ENCODE measurements at places on chromosomes 16 and 17.
A peak's percentile ranks its signal among the peaks of the same experiment; 100 is the strongest.

GRCh38 chr16:2231016-2231931 lies 5.0 kb upstream of the DNASE1L2 start:
- DNase-seq = no peak

- DNase-seq = no peak
Measured at GRCh38 chr16:49112754-49113153, 168.9 kb downstream of the CBLN1 start.

DNA sequence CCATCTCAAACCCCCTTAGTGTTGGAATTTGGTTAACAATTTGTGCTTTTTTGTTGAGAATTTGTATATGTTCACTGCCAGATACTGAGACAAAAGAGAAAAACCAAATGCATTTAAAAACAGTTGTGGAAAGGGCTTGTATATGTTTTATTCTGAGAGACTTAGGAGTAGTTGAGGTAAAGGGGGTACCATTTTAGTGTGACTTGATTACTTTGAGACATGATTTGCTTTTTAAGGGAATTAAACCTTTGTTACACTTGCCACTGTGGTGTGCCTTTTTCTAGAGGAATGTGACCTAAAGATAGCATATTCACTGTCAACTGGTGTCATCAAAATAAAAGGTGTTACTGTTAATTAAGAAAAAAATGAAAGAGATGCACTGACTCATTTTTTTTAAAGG lies 4.5 kb downstream of the IGF2BP1 start:
- no peak for DNase-seq

DNA sequence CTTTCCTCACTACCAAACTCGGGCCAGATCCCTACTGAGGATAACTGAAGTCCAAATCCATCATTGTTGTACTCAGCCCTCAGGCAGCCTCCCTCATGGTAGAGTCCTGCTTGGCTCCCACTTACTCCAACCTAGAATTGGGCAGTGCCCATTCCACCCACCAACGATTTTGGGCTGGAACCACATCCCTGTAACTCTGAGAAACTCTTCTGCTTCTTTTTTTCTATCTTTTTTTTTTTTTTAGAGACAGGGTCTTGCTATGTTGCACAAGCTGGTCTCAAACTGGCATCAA lies 1.2 kb downstream of the PRR14 start:
- no peak for DNase-seq

DNA sequence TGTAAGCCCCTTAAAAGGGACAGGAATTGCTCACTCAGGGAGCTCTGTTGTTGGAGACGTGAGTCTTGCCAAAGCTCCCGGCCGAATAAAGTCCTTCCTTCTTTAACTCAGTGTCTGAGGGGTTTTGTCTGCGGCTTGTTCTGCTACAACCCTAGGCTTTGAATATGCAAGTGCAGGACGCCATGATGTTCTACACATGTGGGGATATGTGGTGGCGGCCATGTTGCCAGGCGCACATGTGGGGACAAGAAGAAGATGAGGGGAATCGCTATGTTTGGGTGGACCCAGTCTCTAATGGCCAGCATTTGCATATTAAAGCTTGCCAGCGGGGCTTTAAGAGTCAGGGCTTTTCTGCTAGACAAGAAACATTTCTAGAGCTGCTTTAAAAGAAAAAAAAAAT lies 96.8 kb upstream of the CA10 start:
- DNase-seq = no peak

DNA sequence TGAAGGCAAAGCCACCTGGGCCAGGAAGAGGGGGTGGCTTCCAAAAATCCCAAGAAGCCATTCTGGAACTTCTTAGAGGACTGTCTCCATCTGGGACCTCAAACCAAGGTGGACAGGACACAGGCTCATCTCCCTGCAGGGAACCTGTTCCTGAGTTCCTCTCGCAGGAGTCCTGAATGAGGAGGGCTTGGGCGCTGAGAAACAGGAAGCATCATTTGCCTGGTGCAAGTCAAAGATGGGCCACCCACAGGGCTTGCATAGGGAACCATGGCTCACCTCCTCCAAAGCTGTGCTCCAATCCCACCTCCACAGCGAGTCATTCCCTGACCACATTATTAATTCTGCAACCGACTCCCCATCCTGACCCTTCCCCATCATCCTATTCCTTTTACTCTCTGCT lies 55.0 kb upstream of the RPL38 start:
- DNase-seq = no peak

DNA sequence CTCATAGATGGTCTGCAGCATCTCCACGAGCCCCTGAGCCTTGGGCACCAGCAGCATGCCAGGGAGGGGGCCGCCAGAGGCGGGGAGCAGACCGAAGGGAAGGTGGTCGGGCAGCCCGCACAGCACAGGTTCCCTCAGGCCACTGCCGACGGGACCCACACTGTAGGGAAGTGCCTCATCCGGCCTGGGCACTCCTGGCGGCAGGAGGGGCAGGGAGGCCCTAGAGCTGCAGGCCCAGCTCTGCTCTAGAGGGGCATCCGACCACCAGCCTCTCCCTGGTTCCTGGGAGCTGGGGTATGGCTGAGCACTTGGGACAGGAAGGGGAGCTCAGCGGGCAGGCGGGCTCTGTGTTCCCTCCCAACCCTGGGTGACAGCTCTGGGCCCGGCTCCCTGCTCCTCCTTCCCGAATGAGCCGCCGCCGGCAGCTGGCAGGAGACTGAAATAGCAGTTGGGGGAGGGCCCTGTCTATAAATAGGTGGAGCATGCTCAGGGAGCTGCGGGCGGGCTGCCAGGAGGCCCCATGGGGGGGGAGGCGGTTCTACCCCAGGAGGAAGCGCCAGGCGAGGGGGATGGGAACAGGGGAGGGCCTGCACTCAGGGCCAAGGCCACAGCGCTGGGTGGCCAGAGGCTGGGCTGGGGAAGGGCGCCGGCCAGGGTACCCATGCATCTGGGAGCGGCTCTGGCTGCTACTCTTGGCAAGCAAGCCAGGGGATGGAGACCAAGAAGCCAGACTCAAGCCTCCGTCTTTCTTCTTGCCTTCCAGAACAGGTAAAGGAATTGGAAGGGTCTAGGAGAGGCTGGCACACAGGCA lies 12.4 kb downstream of the HDAC5 start:
- DNase-seq = peak; percentile 73

- no peak for DNase-seq
Measured at GRCh38 chr17:60091109-60091508, 12.4 kb upstream of the HEATR6 start.

GRCh38 chr17:30858556-30859250 lies 26.9 kb downstream of the ATAD5 start:
- DNase-seq = no peak

- DNase-seq = no peak
Measured at GRCh38 chr17:75876190-75876937, 2.0 kb downstream of the TRIM47 start.

DNA sequence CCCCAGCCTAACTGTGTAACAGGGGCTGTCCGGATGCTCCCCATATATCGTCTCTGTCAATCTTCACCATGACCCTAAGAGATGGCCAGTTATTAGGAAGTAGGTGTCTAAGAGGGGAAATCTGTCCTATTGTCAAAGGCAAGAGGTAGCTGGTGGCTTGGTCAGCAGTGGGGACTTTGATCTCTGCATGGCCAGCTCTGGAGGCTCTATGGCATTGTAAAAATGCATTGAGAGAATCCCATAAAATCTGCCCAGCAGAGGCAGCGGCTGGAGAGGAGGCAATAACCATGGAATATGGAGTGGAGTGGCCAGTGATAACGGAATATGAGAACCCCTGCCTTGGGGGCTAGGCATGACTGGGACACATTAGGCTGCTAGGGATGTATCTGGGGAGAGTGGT lies 88.8 kb downstream of the MRM1 start:
- no peak for DNase-seq

GRCh38 chr17:40554646-40555295 lies 10.5 kb downstream of the CCR7 start:
- DNase-seq = no peak

GRCh38 chr17:16425202-16425601 lies 9.8 kb downstream of the TRPV2 start:
- no peak for DNase-seq

DNA sequence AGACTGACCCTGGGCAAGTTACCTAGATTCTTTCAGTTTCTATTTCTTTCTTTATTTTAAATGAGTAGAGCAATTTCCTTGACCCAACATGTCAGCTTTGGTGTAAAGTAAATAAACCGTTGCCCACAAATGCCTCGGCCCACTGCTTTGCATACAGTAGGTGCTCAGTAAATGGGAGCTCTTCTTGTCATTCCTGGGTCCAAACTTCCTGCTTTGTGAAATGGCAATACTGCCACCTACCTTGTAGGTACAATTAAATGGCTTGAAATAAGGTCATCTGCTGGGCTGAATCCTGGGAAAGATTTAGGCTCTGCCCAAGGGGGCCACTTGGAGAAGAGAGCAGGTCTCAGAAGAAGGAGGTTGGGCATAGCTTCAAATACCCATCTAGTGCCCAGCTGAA lies 253.0 kb downstream of the HS3ST3B1 start:
- no peak for DNase-seq

GRCh38 chr17:66720027-66720426 lies 114.9 kb upstream of the CACNG5 start:
- DNase-seq = no peak

DNA sequence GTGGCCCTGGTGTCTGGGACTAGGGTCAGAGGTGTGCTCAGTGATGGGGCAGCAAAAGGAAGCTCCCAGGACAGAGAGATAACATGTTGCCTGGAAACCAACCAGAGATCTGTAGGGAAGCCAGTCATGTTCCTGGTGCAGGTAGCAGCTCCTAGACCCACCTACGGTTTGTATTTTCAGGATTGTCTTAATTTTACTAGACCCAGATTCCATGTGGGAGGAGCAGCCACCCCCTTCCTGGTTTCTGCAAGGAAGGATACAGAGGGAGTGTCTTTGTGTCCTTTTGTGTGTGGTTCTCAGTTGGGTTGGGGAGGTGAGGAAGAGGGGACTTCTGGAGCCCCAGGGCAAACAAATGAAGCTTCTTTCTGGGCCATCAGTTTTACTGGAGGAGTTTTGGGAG lies 53.9 kb downstream of the MGAT5B start:
- DNase-seq = no peak

DNA sequence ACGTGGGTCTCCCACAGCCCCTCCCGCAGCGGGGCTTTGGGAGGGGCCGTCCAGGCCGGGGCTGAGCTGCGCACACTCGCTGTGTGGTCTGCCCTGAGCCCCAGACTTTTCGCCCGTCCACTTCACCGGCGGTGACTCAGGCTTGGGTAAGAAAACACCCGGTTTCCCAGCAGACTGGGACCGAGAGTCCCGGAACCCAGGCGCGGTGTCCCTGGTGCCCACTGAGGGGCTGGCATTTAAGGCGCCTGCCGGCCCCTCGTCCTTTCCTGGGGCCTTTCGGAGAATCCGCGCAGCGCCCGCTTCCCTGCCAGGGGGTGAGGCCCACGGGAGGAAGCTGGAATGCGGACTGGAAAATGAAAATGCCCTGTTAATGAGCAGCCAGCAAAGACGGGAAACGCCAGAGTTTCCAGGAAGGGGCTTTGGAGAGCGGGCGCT lies 100.3 kb downstream of the C16orf95 start:
- DNase-seq = no peak

DNA sequence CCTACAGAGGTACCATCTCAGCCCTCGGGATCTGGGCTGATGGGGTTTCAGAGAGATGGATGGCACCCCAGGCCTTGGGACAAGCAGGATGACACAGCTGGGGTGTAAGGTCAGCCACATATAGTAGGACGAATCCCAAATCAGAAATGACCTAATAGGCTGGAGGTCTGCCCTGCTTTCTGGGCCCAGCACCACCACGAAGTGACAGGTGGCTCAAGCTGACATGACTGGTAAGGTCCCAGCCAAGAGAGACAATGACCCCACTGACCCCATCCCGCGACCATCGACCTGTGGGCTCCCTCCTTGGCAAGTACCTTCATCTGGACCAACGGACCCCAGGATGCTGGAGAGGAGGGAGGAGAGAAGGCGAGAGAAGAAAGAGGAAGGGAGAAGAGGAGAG lies 15.6 kb downstream of the CAMKK1 start:
- DNase-seq = no peak

GRCh38 chr17:73588891-73589290 lies 55.4 kb downstream of the SDK2 start:
- DNase-seq = no peak

DNA sequence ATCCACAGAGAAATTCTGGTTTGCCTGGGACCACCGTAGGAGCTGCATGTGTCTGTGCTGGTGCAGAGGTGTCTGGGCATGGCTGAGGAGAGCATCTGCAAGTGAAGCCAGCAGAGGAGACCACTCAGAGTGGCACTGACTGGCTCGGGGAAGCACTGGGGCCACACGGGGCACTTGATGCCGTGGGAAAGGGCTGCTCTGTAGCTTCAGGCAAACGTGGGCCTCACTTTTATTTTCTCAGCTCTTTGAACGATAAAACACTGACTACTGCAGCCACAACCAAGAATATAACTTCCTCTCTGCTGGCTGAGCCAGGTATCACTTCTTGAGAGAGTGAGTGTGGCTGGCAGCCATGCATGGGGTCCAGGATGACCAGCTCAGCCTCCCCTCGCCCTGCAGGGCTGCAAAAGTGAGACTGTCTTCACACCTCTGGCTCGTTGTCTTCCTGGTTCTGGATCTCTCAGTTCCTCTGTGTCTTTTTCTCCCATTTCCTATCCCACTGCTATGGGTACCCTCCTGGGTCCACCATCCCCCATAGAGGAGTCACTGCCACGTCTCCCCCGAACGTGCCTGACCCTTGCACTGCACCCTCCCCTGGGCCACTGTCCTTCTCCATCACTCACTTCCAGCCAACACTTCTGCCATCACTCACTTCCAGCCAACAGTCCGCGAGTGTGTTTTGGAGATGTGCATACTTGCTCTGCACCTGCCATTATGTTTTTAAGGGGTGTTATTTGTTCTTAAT lies 201.4 kb upstream of the CHMP6 start:
- DNase-seq = no peak

DNA sequence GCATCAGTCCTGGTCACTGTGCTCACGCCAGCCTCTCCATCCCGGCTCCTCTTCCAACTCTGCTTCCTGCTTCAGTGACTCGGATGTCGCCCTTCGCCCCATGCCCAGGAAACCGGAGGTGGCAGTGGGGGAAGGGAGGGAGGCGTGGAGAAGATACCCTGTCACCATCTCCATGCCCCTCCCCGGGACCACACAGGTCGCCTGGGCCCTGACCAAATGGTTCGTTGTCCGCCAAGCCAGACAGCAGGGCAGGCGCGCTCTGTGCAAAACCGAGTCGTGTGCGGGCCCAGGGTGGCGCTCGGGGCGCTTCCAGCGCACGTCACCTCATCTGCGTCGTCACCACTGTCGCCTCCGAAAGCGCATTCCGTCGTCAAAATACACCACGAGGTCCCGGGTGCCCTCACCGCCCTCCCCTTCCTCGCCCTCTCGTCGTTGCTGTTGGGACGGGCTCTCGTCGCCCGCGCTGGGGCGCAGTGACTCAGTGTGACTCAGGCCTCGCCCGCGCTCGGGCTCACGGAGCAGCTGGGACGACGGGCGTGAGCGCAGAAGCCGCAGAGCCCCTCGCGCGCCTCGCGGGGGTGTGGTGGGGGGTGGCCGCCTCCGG lies 39.2 kb downstream of the ZNF778 start:
- DNase-seq = no peak

- no peak for DNase-seq
Measured at GRCh38 chr16:88464447-88465318, 11.6 kb downstream of the ZFPM1 start.
